ENCODE measurements at places on chromosomes 7 and 10.

DNA sequence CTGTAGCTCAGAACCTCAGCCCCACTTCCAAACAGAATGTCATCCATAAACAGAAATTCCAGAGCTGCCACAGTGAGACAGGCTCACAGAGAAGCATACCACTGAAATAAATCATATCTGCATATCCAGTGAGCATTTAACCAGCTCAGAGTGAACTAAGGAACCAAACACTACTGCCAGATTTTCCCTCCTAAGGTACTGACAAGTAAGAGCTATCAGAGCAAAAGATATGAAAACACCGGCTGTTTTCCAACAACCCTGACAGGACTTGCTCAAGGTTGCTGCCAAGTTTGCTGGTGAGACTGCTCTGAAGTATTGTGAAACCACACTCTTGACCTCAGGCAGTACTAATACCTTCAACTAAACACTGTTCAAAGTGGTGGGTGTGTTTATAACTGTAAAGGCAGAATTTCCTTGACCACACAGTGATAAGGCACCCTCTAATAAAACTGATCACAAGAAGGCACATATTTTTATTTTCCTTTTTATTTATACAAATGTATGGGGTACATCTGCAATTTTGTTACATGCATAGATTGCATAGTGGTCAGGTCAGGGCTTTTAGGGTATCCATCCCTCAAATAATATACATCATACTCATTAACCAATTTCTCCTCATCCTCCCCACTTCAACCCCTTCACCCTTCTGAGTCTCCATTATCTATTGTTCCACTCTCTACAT, 18.3 kb downstream of the SGMS1 start:
- DNase-seq = no peak

DNA sequence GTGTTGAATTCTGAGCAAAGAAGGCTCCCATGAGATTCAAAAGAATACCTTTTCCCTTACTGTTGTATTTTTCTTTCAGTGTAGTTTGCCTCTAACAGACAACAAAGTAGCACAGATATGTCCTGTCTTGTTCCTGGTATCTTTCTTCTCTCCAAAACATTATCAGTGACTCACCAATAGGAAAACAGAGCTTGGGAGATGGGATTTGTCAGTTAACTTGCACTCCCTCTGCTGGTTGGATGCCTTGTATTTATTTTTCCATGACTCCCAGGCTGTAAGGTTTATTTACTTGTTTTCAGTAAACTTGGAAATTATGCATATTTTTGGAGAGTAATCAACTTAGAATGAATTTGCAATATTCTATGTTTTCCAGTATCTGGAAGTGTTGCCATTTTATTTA, 129.7 kb downstream of the SAMD9 start:
- no peak for DNase-seq

DNA sequence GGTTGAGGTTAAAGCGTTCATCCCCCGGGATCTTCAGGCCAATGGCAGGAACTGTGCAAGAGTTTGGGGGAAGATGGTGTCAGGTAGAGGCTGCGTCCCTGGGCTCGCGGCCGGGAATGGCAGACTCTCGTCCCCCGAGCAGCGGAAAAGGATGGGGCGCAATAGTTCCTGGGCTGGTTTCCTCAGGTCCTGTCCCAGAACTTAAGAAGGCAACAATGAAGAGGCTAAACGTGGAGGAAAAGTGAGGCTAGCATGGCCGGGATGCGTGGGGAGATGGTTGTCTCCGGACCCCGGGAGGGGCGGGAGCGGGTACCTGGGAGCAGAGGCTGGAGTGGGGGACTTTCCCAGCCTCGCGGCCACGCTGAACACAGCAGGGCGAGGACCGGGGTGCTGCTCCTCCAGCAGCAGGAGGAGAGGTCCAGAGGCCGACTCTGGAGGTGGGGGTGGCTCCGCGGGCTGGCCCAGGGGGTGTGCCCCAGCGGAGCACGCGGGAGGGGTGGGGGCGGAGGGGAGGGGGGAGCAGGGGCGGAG, 882 bp downstream of the IRF5 start:
- no peak for DNase-seq

GRCh38 chr7:97128736-97129135, 11.2 kb downstream of the SDHAF3 start:
- no peak for DNase-seq

DNA sequence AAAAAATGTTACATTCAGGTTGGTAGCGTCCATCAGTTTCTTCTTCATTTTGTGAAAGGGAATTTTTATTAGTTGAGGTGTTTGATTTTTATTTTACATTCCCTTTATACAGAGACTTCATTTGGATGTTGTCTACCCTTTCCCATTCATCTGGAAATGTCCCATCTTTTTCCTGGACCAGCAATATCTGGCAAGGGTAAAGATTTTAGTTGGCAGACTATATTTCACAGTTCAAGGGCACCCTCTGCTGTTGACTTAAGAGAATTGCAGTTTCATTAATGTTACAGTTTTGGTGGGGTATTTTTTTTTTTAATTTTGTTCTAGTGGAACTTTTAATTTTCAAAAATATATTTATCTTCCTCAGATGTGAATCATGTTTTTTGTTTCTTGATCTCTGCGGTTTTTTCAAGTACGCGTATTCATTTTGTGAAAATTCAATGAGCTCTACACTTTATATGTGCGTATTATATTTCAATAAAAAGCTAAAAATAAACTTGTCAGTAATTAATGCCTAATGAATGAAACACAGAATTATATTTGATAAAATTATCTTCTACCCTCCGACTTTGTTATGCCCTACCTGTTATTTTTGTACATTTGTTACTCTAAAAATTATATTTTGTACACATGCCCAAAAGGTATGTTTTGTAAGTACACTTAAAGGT, 97.9 kb upstream of the KLF14 start:
- DNase-seq = no peak
